CD4-positive, alpha-beta T cell treated with Interleukin-4 for 4 hours (primary cell): ENCODE measurements at places on chromosomes 5 and 9.

DNA sequence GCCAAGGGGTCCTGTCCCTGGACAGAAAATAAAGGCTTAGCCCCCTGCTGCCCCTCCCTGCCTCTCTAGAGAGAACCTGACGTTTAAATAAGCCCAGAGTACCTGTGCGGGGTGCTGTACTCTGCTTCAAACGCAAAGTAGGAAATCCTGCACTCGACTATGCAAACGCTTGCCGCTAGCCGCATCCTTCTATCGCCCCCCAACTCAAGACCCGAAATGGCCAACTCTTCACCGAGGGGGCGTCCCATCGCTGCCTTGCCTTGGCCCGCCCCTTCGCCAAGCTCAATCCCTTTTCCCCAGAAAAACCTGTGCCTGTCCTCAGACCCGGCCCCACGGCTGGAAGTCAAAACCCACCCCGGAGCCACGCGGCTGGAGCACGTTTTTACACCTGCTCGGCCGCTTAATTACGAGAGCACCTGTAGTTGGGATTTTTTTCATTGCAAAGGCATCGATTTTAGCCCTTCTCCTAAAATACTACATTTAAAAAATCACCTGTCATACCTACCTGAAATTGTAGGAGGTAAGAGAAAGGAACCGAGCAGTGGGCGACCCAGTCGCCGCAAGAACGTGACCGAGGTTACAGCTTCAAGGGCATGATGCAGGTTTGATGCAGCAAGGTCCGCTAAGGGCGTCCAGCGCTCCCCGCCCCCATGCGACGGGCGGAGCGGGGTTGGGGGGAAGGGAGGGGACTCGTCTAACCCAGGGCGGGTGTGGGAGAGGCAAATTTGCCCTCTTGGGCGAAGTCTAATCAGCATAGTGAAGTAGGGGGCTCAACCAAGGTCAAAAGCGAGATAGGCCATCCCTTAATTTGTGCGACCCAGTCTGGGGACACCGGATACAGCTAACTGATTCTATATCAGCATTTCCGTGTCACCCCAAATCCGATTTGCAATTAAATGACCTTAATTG lies 3.5 kb downstream of the ELAVL2 start:
- DNase-seq = no peak

DNA sequence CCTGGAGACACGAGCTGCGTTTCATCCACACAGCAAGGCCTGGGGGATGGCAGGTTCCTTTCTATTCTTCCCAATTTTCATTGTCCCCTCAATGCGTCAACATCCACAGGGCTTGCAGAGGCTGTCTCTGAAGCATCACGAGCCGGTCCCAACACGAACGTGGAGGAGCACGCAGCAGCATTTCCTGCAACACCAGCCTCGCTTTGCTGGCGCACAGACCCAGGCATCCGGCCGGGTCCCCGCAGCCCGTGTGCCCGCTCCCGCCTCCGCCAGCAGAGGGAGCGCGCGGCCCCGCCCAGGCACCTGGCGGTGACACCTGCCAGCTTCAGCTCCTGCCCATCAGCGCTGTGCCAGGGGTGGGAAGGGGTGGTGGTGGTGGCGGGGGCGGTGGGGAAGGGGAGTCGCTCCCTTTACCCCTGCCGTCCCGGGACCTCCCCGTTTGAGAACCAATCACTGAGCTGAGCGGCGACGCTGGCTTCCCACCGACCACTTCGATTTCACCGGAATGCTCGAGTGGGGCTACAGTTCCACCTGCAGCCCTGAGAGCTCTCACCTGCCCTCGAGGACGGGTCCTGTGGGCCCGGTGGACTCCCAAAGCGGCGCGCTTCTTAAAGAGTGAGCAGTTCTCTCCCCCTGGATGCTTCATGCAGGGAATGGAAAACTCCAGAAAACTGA lies 464.5 kb downstream of the ICE1 start:
- DNase-seq = no peak

- no peak for DNase-seq
Measured at GRCh38 chr9:73325983-73326382, 174.3 kb downstream of the ANXA1 start.

GRCh38 chr5:39426746-39427105 lies 1.9 kb upstream of the DAB2 start:
- DNase-seq = no peak

GRCh38 chr9:127519301-127520166 lies 68.2 kb downstream of the LRSAM1 start:
- peak; percentile 36 for DNase-seq

DNA sequence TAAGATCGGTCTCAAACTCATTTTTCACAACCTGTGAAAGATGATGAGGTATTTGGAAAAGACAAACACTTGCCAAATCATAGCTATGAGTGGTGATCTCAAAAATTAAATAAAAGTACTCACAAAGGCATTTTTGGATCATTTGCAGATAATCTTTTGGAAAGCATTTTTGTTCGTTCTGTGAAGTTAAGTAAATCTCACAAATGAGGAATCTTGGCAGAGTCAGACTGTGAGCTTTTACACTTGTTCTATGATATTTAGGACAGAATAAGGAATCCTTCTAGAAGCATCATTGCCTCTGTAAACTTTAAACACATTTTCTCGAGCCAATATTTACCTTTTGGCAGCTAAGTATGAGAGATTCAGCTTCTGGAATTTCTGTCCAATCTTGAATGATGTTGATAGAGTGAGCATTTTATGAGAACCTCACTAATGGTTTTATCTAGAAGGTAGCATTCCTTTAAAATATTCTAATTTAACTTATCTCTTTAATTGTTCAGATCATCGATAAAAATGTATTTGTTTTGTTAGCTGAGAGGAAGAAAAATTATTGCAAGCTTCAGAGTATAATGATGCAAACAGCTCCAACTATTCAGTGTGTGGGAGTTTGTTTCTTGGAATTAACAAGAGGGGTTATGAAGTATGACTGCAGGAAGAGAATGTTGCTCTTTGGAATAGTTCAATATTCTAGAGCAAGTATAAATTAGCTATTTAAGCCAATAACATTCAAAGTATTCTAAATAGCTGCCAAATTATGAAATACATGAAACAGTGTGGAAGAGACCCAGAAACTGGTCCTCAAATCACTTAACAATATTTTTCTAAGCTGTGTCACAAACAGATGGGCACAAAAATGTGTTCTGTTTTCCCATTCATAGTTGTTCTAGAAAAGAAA lies 48.6 kb upstream of the SLCO6A1 start:
- DNase-seq = no peak

DNA sequence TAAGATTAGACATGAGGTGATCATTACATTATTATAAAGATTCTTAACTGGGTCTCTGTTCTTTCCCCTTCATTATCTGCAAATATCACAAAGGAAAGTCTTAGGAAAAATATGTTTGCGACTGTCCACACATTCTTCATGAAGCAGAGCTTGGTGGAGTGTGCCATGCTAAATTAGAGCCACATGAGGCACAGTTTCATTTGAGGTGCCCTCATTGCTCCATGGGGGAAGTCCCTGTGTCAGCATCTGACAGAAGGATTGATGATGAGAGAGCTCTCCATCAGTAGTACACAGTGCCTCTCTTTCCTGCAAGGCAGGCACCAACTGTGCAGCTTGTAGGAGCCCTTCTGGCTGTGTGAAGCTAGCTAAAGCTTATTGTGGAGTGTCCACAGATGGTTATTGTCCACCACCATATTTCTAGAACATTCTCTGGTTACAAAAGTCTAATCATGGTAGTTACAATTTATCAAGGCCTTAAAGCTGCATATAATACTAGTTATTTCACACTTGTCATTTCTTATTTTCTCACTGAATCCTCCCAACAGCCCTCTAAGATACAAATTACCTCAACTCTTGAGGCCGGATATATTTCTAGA lies 63.9 kb downstream of the C9orf152 start:
- peak; percentile 34 for DNase-seq

- DNase-seq = no peak
Measured at GRCh38 chr5:32843531-32843895, 132.4 kb downstream of the NPR3 start.

GRCh38 chr5:5497152-5497788 lies 74.8 kb downstream of the ICE1 start:
- DNase-seq = peak; percentile 15

DNA sequence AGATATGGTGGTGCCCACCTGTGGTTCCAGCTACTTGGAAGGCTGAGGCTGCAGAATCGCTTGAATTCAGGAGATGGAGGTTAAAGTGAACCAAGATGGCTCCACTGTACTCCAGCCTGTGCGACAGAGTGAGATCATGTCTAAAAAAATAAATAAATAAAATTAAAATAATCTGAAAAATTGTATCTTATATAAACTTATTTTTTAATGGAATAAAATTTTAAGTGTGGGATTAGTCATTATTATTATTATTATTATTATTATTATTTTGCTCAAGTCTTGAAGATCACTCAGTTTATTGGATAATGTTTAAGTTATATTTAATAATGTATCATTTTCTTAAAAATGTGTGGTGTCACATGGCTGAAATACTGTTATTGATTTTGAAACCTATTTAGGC lies 688.0 kb upstream of the COX7C start:
- DNase-seq = no peak

- DNase-seq = no peak
Measured at GRCh38 chr9:135644631-135645218, 5.4 kb upstream of the GLT6D1 start.

DNA sequence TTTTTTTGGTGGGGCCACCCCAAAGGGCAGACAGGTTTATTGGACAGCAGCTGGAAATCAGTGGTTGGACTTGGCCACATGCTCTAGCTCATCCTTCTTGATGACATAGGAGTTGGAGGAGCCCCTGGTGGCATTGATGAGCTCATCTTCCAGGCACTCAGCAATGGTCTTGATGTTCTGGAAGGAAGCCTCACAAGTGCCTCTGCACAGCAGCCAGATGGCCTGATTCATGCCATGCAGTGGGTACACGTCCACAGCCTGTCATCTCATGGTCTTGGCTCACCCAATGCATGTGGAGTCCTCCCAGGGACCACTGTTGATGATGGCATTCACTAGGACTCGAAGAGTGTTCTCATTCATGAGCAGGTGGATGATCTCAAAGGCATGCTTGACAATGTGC lies 11.3 kb upstream of the RCL1 start:
- DNase-seq = no peak

GRCh38 chr9:12183321-12183720 lies 509.9 kb upstream of the TYRP1 start:
- DNase-seq = no peak
